Cerebellar cortex (tissue), 1 donor: ENCODE measurements at places on chromosomes 2 and 18.
A peak's percentile ranks its signal among the peaks of the same experiment; 100 is the strongest.

GRCh38 chr2:195299600-195299999 is 357.4 kb upstream of the SLC39A10 start:
- DNase-seq, result no peak

GRCh38 chr18:23662309-23663263 is at the start of gene ANKRD29:
Gene ANKRD29 (minus strand): TSS chr18:23662911. CDS start chr18:23662730, 181 bp downstream.
- DNase-seq, result no peak

GRCh38 chr18:54626779-54627178 is 35.7 kb downstream of the DYNAP start:
- no peak for DNase-seq

DNA sequence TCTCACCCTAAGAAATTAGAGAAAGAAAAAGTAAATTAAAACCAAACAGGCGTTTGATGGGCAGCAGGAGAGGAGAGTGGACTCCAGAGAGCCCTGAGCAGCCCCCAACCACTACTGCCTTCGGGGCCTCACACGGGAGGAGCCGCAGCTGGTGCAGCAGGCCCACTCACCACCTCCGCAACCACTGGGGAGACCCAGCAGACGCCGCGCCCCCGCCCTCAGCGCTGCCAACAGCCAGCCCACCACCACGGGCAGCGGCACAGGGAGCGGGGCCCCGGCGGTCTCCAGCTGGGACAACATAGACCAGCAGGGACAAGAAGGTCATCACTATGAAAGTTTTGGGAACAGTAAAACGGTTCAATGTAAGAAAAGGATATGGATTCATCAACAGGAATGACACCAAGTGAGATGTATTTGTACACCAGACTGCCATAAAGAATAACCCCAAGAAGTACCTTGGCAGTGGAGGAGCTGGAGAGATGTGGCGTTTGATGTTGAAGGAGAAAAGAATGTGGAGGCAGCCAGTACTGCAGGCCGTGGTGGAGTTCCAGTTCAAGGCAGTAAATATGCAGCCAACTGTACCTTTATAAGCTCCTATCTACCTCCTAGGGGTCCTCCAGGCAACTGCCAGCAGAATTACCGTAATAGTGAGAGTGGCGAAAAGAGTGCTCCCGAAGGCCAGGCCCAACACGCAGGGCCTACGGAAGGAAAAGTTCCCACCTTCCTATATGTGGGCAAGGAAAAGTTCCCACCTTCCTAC is 76.5 kb downstream of the OLA1 start:
- DNase-seq, result no peak

GRCh38 chr2:204749319-204749718 is 204.0 kb downstream of the PARD3B start:
- DNase-seq, result no peak

- DNase-seq, result no peak
Observed at GRCh38 chr2:152602750-152603149, 114.5 kb downstream of the PRPF40A start.

- no peak for DNase-seq
Observed at GRCh38 chr18:37270038-37270665, 295.4 kb downstream of the CELF4 start.

DNA sequence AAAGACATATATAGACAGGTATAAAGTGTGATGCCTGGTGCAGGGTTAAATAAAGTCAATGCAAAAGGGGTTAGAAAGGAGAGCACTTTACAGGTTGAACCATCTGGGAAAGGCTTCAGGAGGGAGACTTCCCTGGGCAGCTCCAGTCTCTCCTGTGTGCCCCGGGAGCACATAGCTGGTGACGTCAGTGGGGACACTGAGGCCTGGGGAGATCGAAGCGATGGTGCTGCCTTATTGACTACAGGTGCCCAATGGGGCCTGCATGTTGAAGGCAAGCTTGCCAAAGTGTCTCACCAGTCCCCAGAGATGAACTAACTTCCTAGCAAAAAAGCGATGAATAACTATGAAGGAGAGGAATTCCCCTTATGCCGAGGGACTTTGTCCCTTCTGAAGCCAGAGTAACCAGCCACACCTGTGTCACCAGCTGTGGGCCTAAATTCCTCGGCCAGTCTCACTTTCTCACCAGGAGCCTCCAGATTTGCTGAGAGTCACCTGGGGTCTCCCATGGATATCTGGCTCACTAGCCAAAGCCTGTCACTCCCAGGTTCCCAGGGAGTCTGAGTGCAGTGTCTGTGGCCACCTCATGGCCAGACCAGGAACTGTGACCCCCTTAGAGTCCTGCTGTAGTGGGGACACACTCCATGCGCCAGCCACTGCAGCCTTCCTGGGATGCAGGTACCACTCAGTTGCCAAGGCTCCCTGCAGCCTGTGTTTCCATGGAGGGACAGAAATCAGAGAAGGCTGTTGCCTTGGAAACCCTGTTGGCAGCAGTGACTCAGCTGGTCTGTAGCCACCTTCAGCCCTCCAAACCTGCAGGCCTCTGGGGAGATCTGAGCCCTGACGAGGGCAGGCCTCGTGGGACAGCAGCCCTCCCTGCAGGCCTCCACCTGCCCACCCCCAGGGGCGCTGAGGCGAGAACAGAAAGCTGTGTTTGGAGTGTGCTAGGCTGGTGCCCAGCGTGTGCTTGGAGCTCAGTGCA is 128.7 kb downstream of the CTIF start:
- peak; percentile 86 for DNase-seq

DNA sequence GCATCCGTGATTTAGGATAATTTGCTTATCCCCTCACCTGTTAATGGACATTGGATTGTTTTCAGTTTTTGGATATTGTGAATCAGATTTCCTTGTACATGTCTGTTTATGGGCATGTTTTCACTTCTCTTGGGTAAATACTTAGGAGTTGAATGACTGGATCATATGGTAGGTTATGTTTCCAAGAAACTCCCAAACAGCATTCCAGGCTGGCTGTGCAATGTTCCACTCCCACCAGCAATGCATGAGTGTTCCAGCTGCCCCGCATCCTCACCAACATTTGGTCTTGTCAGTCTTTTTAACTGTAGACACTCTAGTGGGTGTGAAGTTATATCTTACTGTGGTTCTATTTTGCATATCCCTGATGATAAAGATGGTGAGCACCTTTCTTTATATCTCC is 8.9 kb upstream of the LRRFIP1 start:
- DNase-seq, result no peak

GRCh38 chr2:105868060-105868459 is 123.3 kb downstream of the NCK2 start:
- no peak for DNase-seq

DNA sequence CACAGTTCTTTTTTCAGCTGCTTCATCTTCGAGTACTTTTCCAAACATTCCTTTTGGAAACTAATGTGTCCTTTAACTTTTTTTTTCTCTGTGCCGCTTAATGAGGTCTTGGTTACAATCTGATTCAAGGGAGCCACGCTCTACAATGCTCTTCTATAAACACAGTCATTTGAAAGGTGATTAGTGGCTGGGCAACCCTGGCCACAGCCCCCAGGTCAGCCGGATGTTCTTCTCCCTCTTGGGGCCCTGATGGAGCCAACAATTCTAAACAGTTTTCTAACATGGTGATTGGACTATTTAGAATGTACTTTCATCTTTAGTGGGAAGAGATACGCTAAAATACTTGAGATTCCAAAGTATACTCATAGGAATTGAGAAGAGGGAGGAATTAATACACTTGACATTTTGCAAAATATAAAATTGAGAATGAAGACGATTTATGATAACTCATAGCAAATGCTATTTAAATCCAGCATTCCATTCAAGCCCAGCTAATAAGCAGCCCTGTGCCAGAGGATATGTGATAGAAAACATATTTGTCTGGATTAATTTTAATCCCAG is 83.7 kb upstream of the MBOAT2 start:
- no peak for DNase-seq

- no peak for DNase-seq
Observed at GRCh38 chr2:181660181-181660580, 3.3 kb upstream of the CERKL start.

- DNase-seq, result no peak
Observed at GRCh38 chr2:10385933-10386773, 62.0 kb downstream of the ODC1 start.

GRCh38 chr18:47750889-47751423 is 179.5 kb downstream of the SMAD2 start:
- no peak for DNase-seq

DNA sequence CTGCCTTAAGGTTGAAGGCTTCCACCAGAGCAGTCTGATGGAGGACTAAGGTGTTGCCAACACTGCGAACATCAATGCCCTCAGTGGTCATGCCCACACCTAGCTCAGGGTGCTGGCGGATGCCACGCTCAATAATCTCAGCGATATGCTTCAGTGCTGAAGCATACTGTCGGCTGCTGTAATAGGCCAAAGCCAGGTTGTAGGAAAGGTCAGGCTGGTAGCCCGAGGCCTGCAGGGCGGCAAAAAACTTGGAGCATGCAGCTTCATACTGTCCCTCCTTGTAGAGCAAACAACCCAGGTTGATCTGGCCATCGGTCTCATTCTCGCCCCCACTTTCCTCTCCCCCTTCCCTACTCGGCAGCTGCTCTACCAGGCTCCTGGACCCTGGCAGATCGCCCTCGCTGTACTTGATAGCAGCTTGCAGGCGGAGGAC is 159.4 kb downstream of the AGPS start:
- DNase-seq, result no peak

GRCh38 chr2:12883906-12884305 is 167.2 kb downstream of the TRIB2 start:
- DNase-seq, result no peak

- DNase-seq, result no peak
Observed at GRCh38 chr18:10293966-10294365, 160.5 kb upstream of the APCDD1 start.

DNA sequence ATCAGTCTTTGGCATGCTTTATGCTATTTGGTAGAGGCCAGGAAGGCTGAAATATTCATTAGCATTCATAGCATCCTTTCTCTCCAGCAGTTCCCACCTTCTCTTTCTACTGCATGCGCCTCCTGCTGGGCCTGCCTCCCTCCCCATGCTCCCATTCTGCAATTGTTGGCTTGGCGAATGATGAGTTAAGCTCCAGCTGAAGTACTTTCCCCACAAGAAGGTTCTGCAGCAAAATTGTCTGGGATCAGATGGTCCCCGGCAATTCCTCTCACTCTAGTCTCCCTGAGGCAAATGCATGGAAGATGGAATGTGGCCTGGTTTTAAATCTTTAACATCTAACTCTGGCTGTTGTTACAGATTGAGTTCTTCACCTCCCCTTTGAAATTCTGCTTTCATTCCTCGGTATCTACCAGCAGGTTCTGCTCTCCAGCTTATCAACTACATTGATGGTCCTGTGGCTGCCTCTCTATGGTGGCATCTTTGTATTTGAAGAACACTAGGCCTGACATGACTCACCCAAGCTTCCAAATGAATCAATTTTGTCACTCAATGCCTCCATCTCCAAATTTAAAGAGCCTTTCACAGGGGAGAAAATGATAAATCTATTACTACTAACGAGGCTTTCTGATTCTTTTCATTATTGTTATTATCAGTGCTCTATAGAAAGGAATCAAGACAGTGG is 55.9 kb downstream of the KCTD18 start:
- no peak for DNase-seq

DNA sequence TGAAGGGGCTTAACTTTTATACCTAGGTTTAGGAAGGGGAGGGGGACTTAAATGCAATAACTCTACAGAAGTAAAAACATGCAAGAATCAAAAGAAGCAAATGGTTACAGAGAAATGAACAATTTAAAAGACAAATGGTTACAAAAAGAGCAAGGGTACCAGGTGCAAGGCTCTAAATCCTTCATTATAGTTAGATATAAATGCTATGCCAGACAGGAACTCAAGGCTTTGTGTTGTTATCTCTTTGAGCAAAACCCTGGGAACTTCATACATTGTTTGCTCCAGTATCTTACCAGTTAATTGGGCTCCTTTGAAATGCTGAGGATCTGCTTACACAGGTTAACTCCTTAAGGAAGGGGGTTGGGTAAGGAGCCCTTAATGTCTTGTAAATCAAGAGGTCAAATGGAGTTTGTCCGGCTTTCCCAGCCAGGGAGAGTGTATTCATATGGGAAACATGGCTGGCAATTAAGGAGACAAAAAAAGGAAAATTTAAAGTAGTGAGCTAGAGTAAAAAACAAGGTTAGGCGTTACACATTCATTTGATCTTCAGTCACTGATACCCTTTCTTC is 347.5 kb downstream of the CELF4 start:
- DNase-seq, result no peak

DNA sequence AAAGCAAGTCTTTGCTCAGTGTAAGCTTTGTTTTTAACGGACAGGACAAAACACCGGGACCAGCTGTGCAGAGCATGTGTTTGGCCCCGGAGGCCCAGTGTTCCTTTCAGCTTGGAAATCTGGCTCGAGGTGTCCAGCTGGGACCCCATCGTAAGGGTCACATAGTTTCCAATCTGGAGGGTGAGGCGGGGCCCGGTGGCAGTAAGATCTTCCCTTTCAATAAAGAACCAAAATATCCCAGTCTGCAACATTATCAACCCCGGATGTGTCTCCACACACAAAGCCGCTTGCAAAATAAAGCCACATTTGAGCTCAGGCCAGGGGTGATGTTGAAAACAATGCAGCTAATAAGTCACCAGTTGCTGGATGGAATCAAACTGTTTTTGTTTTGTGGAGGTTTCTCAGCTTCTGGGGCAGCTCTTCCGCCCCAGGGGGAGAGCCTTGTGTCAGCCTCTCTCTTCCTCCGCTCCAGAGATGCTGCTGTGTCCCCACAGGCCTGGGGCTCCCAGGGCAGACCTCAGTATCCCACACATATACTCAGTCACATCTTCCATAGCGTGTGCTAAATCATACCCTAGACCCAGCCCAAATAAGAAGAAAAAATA is 138.6 kb upstream of the GLI2 start:
- no peak for DNase-seq

GRCh38 chr2:181250691-181251090 is 206.5 kb upstream of the ITGA4 start:
- DNase-seq, result no peak

DNA sequence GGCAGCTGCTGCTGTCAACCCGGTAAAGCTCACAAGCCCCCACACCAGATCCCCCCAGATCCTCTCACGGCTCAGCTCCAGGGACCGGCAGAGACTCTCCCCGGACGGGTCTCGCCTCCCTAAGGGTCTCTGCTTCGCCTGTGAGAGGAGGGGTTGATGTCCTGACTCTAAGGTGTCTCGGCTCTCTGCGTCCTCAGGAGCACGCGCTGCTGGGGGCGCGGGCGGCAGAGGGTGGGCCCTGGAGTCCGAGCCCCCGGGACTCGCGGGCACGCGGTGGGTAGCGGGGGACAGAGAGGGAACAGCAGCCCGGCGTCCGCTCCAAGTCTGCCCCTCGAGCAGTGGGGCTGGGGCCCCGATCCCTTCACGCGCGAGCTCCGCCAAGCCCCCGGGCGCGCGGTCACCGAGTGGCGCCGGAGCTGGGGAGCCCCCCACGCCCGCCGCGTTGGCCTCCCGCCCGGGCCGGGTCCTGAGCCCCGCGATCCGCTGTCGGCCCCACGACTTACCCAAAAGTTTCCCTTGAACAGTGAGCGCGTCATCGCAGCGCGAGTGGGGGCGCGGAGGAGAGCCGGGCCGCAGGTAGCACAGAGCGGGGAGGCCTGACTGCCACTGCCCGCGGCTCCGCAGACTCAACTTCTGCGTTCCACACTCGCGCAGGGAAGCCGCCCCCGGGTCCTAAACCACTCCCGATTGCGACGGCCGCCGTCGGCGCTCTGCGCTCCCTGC is at the start of gene PSTPIP2:
Gene PSTPIP2, minus strand, starts transcription at position 608 of the 723 bp plus-strand sequence. Its CDS starts 72 bp downstream, at position 536.
- DNase-seq, result peak; percentile 32

GRCh38 chr2:11160731-11161455 is 5.6 kb downstream of the SLC66A3 start:
- no peak for DNase-seq
